SW 1271 (cell line): ENCODE measurements at places on chromosomes 7 and 10.

DNA sequence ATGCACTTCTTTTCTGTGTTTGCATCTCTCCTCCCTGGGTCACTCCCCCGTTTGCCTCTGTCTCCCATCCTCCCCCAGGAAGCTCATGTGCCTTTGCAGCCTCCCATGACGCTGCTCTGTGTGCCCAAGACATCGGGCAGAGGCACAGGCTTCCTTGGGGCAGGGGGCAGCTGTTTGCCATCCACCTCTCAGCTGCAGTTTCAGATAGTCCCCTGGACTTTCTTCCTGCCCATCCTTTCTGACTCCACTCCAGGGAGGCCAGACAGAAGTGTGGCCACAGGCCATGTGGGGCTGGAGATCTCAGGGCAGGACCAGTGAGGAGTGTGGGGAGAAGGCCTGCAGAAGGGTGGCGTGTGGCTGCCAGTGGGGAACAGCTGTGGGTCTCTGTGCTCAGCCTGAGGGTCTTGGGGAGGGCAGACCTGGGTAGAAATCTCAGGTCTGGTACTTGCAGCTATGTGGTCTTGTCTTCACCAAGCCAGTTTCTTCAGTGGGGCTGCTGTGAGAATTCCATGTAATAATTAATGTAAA is 10.6 kb upstream of the SAMD8 start:
- no peak for DNase-seq

- no peak for DNase-seq
These were observed 80.5 kb upstream of the TAS2R16 start for GRCh38 chr7:123075838-123076467.

GRCh38 chr10:123331438-123331837 is 177.2 kb downstream of the BUB3 start:
- no peak for DNase-seq

GRCh38 chr10:117007080-117007479 is 2.1 kb upstream of the SHTN1 start:
- peak; percentile 45 for DNase-seq

DNA sequence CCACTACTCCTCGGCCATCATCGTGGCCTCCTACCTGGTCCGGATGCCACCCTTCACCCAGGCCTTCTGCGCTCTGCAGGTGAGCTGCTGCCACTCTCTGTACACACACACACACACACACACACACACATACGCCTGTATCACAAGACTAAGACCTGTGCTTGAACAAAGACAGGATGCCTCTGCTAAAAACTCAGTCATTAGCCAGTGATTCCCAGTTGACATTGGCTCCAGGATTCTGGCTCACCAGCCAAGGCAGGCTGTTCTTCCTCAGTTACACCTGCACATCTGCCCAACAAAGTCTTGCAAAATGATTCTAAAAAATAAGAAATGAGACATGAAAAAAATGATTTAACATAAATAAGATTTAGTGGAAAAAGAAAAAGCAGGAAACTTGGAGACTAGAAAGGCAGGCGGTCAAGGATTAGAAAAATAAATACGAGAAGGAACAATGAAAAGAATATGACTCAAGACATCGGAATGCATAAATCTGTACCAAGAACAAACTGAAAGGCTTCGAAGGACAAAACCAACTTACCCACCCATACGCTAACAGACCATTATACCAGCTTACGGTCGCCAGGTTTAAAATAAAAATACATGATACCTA is 7.4 kb upstream of the LRRC18 start:
- DNase-seq, result no peak

- DNase-seq, result no peak
These were observed 5.7 kb downstream of the TRIM8 start for GRCh38 chr10:102649797-102650654.

DNA sequence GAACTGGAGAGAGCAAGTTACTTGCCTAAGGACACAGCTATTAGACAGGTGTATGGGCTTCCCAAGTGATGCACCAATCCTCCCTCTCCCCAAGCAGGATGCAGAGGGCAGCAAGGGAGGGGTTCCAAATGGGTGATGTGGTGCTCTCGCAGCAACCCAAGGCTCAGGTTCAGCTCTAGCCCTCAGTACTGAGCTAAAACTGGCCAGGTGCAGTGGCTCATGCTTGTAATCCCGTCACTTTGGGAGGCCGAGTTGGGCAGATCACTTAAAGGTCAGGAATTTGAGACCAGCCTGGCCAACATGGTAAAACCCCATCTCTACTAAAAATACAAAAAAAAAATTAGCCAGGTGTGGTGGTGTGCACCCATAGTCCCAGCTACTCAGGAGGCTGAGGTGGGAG is 40.7 kb downstream of the GPRIN2 start:
- no peak for DNase-seq

GRCh38 chr7:106016331-106016730 is 53.3 kb downstream of the CDHR3 start:
- no peak for DNase-seq

DNA sequence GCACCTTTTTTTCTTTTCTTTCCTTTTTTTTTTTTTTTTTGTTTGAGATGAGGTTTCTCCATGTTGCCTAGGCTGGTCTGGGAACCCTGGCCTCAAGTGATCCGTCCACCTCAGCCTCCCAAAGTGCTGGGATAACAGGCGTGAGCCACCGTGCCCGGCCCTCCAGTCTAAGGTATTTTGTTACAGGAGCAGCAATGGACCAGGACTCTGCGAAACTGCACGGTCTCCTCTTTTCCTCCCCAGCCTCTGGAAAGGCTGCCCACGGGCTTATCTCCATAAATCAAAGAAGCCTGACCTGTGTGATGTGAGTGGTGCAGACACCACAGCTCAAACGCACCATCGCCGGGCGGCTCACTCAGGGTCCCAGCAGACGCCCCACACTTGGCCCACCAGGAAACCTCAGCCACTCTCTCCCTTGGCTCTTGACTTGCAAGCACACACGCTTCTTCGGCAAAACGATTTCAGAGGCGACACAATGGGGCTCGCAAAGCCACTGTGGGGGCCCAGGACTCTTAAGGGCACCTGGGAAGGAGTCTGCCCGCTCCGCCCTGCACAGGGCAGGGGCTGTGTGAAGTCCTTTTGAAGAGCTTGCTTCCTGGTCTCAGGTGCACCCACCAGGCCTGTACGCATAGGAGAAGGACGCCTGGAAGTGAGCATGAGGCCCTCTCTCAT is 20.6 kb downstream of the WDR86 start:
- DNase-seq, result no peak

DNA sequence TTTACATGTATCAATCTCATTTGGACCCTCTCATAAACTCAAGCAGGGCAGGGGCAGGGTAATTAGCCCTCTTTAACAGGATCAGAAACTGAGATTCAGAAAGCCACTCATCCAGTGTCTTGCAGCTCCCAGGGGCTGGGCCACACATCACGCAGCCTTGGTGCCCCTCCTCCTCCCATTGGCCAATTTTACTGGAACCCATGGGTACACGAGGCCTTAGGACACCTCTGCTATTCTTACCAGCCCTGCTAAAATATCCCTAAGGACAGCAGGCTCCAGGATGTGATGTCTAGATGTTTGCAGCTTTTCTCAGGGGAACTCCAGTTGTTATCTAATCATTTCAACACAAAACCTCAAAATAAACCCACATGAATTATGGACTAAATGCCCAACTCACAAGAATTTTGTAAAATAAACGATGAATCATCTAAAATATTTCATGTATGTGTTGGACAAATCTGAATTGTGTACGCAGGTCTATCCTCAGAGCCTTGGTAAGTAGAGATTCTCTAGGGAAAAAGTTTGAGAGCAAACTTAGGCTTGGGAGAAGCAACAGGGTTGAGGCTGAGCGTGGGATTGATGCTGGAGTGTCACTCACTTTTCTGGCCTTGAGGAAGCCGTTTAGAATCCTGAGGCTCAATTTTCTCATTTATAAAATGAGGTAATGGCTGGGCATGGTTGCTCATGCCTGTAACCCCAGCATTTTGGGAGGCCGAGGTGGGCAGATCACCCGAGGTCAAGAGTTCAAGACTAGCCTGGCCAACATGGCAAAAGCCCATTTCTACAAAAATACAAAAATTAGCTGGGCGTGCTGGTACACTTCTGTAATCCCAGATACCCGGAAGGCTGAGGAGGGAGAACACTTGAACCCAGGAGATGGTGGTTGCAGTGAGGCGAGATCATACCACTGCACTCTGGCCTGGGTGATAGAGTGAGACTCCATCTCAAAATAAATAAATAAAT is 69.7 kb upstream of the TNS3 start:
- no peak for DNase-seq

DNA sequence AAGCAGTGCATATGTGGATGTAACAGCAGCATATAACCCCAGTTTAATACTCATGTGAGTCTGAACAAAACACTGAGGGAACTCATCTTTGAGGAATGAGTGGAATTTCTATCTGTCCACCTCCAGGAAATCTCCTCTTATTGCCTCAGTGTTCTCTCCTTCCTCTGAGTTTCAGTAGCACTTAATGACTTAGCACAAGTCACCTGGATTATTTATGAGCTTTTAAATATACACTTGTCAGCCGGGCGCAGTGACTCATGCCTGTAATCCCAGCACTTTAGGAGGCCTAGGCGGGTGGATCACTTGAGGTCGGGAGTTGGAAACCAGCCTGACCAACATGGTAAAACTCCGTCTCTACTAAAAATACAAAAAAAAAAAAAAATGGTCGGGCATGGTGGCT is 4.3 kb downstream of the LRRC20 start:
- DNase-seq, result peak; percentile 90

DNA sequence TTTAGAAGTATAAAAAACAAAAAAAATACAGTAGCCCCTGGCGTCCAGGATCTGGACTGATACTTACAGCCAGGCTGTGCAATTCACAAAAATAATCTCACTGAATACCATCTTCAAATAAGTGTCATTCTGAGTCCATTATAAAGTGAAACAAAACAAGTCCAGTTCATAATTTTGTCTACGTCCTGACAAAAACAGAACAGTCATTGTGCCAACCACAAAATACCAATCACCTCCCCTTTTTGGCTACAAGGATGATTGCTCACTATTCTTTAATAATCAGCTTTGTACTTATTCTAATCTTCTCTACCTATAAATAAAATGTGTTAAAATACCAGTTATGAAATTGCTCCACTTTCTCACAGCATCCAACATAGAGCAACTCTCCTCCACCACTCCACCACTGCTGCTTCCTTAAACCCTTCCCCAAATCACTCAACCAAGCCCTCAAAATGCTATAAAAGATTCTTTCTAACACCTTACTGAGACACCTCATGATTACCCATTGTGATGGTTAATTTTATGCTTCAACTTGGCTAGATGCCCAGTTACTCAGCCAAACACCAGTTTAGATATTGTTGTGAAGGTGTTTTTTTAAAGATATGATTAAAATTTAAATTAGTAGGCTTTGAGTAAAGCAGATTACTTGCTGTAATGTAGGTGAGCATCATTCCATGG is 479.8 kb upstream of the SEMA3A start:
- no peak for DNase-seq

GRCh38 chr7:46177821-46178220 is 256.7 kb upstream of the IGFBP3 start:
- no peak for DNase-seq

- DNase-seq, result no peak
These were observed 31.6 kb downstream of the CALML5 start for GRCh38 chr10:5467634-5468255.

- DNase-seq, result peak; percentile 60
These were observed 23.3 kb downstream of the YAE1 start for GRCh38 chr7:39589323-39590111.

DNA sequence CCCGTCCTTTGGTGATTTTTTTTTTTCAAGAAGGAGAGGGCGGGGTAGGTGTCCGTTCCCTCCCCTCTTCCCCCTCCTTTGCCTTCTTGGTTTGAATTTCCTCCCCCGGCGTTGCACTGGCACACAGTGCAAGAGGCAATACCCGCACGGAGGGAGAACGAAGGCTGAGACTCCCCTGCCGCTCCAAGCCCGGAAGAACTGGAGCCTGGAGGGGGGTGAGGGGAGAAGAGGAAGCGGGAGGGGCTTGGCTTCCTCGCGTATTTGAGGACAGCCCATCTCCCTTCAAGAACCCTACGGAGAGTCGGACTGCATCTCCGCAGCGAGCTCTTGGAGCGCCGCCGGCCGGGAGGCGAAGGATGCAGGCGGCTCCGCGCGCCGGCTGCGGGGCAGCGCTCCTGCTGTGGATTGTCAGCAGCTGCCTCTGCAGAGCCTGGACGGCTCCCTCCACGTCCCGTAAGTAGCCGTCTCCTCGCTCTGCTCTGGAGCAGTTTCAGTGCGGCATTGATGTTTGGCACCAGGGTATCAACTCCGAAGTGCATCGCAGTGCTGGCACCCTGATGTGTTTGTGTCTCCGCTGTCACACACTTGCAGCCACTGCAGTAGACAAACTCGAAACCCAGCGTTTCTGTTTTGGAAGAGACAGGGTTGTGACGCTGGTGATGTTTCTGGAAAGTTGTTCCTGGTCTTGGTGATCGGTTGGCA is at the start of gene CNTNAP2:
Gene CNTNAP2, plus strand, starts transcription at position 281 of the 702 bp plus-strand sequence. Its CDS starts 76 bp downstream, at position 357.
- no peak for DNase-seq

DNA sequence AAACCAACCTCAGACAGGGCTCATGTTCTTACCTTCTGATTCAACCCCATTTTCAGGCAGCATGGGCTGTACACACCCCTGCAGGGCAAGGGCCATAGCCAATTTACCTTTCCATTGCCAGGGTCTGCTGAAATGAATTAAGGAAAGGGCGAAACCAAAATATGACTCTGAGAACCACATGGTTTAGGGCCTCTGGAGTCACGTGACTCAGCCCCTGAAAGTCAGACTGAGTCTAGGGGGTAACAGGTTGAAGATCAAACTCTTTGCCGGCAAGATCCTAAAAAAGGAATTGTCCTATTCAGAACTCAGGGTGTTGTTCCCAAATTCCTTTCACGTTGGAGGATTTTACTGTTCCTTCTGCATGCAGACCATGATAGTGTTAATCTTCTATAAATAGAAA is 118.9 kb downstream of the RAB11FIP2 start:
- no peak for DNase-seq

DNA sequence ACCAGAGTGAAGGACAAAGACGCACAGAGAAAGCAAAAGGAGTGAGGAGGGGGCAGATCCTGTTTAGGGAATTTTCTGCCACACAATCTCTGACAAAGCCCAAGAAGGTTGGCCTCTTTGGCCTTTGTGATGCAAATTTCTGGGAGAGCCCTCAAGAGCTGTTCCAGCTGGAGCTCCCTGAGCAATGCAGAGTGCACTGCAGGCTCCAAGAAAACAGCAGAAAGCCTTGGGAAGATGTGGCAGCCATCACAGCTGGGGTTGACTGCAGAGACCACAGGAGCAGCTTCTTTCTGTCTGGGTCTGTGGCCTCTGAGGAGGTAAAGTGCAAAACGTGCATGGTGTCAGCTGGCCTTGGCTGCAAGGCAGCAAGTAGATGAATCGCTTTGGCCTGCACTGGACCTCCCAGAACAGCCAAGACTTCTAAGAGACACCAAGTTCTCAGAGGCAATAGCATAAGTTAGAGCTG is 200.2 kb downstream of the ELMO1 start:
- DNase-seq, result no peak

DNA sequence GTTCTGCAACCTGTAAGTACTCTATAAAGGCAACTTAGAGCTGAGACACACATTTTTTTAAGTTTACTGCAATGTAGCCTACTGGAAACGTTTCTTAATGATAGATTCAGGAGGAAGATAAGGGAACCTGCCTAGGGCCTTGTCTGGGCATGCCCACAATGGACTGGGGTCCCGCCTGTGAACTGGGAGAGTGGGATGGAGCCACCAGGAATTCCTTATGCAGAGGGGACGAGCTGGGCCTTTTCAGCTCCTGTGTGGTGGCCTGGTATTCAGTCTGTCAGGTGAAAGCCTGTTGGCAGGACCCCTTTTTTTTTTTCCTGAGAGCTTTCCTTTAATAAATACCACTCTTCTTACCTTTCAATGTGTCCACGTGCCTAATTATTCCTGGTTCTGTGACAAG is 384.4 kb upstream of the ZWINT start:
- DNase-seq, result no peak
